Aorta (tissue), 5 donors: ENCODE measurements at places on chromosomes 11 and 22. TPM values are rescaled to one million over a fixed set of nuclear protein-coding genes. Genes with fewer than 3 reads are reported as not detected.

DNA sequence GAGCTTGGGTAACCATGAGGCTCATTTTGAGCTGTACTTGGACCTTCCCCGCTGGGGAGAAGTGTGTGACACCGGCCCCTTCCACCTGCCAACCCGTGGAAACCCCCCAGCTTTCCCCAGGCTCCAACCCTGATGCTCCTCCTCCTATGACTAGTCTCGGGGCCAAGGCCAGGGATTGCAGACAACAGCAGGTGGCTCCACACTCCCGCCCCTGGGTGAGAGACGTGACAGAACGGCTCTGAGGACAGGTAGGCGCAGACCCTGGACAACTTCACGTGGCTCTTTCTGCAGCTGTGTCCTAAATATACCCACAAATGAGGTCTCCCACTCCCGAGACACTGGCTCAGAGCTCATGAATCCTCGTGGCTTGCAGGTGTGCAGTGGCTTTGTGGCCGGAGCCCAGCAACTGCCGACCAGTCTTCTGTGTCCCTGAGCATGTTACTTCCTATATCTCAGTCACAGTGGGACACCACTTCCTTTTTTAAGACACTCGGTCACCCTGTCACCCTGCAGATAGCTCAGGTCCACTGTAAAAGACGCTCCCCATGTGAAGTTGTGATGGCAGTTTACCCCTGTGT, 55.2 kb downstream of the NECTIN1 start:
- DNase-seq = no peak

- no peak for DNase-seq
These were observed 48.1 kb downstream of the SMIM38 start for GRCh38 chr11:69203901-69204245.

Gene HTR3A
- not detected for total RNA-seq

Gene DNHD1
- total RNA-seq = 28.1 TPM

Gene CD3G
- 1.1 TPM for total RNA-seq

DNA sequence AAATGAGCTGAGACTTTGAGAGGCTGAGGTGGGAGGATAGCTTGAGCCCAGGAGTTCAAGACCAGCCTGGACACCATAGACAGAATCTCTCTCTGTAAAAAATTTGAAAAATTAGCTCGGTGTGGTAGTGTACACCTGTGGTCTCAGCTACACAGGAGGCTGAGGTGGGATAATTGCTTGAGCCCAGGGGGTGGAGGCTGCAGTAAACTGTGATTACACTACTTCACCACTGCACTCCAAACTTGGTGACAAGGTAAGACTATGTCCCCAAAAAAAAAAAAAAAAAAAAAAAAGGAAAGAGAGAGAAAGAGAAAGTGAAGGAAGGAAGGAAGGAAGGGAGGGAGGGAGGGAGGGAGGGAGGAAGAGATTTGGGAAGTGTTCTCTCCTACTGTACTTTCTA, 25.3 kb downstream of the RRP8 start:
- DNase-seq = no peak

Gene CHRNA10
- 4.0 TPM for total RNA-seq

DNA sequence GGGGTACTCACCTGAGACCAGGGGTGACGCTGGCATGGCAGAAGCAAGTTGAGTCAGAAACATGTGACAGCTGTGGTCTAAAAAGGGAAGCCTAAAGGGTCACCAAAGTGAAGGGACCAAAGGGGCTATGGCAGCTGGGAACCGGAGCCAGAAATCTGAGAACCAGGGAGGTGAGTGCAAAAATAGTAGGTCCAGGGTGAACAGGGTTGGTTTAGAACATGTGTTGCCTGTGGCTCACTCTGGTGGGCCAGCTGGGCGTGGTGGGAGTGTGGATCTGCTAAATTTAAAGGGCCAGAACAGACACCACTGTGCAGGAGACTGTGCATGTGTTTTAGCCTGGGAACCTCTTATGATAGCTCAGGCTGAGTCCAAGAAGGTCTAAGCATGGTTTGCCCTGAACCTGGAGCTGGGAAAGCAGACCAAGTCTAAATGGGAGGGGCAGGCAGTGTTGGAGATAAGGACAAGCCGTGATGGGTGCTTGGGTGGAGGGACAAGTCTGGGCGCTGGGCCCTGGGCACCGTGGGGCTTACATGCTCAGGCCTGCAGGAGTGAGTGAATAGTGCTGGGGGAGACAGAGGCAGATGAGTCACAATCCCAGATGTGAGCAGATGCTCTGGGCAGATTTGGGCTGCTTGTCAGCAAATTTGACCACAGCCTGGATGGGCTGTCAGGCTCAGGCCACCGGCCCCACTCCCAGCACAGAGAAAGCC, 41.4 kb upstream of the ZBED5 start:
- peak; percentile 82 for DNase-seq

GRCh38 chr11:94721565-94722292, 46.4 kb upstream of the AMOTL1 start:
- no peak for DNase-seq

Gene PRDX5
- 69.9 TPM for total RNA-seq

DNA sequence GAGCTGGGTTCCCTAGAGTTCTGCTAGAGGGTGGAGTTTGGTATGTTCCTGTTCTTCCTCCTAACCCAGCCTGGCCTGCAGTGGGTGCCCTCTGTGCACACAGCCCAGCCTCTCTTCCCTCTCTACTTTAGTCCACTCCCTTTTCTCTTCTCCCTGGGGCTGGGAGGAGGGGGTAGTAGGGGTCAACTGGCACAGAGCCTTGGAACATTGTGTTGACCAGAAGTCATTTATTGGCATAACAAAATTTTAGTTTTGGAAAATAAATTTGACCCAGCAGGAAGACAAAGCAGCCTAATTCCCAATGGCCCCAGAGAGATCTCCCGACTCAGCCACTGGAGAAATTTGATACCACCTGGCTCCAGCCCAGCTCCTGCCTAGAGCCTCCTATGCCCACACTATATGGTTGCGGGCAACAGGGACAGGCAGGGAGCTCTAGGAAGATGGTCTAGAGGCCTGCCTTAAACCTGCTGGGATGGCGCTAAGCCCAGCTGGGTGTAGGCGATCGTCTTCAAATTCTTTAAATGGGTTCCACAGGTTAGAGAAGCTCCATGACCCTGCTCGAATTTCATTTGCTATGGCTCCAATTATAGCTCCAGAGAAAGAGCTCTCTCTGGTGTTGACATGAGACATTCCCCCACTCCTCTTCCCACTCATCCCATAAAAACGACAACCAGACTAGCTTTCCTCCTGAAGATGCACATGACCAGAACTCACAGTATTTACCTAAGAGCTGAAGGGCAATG, 9.9 kb downstream of the PCSK7 start:
- DNase-seq = peak; percentile 83

GRCh38 chr11:112975493-112975892, 14.3 kb downstream of the NCAM1 start:
- no peak for DNase-seq

- DNase-seq = no peak
These were observed 5.4 kb upstream of the CSDC2 start for GRCh38 chr22:41555325-41555982.

Gene BBOX1
- 0.45 TPM for total RNA-seq

Gene TRAPPC4
- 54.3 TPM for total RNA-seq

Gene ACTN3
- 3.0 TPM for total RNA-seq

GRCh38 chr11:2590965-2591754, 108.6 kb downstream of the KCNQ1OT1 start:
- DNase-seq = peak; percentile 50
